HTR-8/SVneo (cell line): ENCODE measurements at places on chromosomes 3 and 15.

DNA sequence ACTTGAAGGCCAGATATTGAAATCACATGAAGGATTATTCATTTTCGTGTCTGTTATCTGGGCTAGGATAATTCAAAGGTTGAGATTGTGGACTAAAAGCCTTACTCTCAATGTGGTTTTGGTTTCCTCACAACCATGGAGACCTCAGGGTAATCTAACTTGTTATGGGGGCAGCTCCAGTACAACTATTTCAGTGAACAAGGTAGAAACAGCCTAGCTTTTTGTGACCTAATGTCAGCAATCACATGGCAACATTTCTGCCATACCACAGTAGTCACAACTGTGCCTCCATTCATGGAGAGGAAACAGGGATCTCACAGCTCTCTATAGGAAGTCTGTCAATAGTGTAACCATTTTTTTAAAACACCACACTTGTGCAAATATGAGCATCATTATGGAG is 62.4 kb upstream of the RARB start:
- no peak for DNase-seq

- DNase-seq = no peak
Measured at GRCh38 chr15:92012881-92013280, 159.4 kb downstream of the SLCO3A1 start.

DNA sequence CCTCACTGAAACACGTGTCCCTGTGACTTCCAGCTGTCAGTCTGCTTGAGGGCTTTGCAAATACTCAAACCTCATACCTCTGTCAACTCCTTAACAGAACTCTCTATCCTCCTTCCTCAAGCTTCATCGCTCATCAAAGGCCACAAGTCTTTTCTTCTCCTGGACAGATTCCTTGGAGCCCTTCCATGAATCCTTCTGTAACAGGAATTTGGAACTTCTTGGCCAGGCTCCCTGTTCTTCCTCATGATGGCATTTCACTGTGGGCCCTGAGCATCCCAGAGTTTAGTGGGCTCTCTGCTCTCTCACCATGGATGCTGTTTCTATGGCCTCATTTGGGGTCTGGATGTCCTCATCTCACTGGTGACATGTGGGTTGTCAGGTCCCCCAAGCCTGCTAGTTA is 105.0 kb upstream of the TLE3 start:
- no peak for DNase-seq

DNA sequence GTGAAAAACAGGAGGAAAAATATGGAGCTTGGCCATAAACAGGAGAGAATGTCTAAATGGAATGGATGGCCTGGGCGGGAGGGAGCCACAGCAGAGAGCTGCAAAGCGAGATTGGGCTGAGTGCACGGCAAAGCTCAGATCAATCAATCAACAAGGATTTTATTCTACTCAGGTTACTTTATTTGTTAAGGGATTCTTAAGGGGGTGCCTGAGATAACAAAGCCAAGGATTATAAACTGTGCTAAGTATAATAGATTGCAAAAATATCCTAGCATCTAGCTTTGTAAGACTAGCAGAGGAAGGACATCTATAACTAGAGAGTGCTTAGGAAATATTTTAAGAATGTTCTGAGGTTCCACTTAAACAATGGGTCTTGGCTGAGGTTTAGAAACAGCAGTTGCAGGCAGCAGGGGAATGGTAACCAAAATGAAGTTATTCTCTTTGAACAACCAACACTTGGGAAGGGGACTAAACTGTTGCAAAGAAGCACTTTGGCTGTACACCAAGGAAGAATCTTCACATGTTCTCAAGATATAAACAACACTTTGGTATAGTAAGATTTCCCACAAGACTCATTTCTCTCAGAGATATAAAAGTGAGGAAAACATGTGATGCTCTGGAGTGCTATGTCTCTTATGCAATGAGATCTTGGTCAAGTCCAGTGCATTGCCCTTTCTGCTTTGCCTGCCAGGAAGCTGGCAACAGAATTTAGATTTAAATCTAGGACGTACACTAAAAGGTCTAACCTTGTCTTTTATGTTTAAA is 35.5 kb downstream of the TMEM212 start:
- no peak for DNase-seq

DNA sequence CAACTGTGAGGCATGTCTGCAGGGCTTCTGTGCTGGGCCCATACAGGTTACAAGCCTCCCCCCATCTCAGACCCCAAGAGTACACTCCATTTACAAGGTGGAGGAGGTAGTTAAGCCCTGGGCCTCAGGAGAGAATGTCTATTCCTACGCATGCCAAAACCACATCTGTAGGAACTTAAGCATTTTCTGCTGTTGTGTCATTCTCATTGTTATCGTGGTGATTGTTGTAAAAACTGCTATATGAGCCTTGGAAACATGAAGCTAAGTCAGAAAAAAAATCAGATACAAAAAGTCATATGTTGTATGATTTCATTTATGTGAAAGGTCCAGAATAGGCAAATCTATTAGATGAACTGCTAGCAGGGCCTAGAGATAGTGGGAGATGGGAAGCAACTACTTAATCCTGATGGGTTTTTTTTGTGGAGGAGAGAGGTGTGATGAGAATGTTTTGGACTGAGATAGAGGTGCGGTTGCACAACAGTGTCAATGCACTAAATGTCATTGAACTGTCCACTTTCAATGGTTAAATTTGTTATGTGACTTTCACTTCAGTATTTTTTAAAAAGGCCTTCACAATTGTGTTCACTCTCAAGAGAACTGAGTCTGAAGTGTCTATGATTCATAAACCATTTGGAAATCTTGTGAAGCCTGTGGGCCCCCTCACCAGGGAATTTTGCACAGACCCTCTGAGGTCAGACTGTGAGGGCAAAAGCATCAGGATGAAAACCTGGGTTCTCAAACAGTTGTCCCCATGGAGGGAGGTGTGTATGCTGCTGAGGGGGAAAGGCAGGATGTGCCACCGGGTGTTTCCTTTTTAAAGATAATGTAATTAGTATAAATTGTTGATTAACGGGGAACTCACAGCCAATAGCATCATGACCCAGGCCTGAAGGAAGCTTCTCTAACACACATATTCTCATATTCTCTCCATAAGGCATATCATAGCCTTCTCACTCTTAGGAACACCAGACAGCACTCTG is 3.2 kb downstream of the RTP3 start:
- DNase-seq = no peak

DNA sequence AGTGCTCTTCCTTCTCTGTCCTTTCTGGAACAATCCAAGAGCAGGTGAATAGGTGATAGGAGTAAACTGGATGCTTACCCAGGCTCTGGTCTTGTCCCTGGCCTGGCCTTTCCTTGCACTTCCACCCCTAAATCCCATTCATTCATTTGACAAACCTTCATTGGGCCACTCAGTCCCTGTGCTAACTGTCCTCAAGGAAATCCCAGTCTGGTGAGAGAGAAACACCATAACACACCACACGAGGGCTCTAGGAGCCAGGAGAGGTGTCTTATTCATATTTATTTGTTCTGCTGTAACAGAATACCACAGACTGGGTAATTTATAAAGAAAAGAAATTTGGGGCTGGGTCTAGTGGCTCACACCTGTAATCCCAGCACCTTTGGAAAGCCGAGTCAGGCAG is 22.8 kb downstream of the EFCC1 start:
- DNase-seq = peak; percentile 38
